ENCODE measurements at places on chromosomes 3 and 15. TPM values are rescaled to one million over a fixed set of nuclear protein-coding genes. Genes with fewer than 3 reads are reported as not detected.

TERC gene
- total RNA-seq, result 23.9 TPM

APOD gene
- total RNA-seq, result 0.23 TPM

PROK2 gene
- not detected for total RNA-seq

SPTBN5 gene
- 0.20 TPM for total RNA-seq

RHOV gene
- 0.07 TPM for total RNA-seq

HACD2 gene
- total RNA-seq, result 24.6 TPM

HDC gene
- total RNA-seq, result not detected

LDHAL6B gene
- not detected for total RNA-seq

SAMD7 gene
- not detected for total RNA-seq

TMEM40 gene
- total RNA-seq, result not detected

SLC12A8 gene
- total RNA-seq, result 13.2 TPM

LRRIQ4 gene
- 0.07 TPM for total RNA-seq

PLA1A gene
- 0.13 TPM for total RNA-seq

THBS1 gene
- 2,745 TPM for total RNA-seq

SKOR1 gene
- 0.17 TPM for total RNA-seq

SLC12A1 gene
- not detected for total RNA-seq

AGBL1 gene
- total RNA-seq, result not detected

B3GALNT1 gene
- total RNA-seq, result 21.2 TPM

RYR3 gene
- total RNA-seq, result 0.07 TPM

REC114 gene
- total RNA-seq, result not detected

COL8A1 gene
- total RNA-seq, result 133 TPM

CSPG4 gene
- 328 TPM for total RNA-seq

PLA2G4D gene
- total RNA-seq, result not detected

CYP8B1 gene
- not detected for total RNA-seq

ANKUB1 gene
- total RNA-seq, result not detected

NRG4 gene
- total RNA-seq, result 0.20 TPM

CD200 gene
- 12.8 TPM for total RNA-seq

IQCF5 gene
- not detected for total RNA-seq

CCDC80 gene
- 1,677 TPM for total RNA-seq

ECE2 gene
- total RNA-seq, result 0.17 TPM

HTR3D gene
- total RNA-seq, result not detected

CCR9 gene
- not detected for total RNA-seq

P2RY13 gene
- total RNA-seq, result not detected

NEK10 gene
- total RNA-seq, result 16.2 TPM

CNTN6 gene
- 0.86 TPM for total RNA-seq

NCEH1 gene
- total RNA-seq, result 22.0 TPM

CD96 gene
- 0.13 TPM for total RNA-seq

PROS1 gene
- total RNA-seq, result 72.8 TPM

VGLL3 gene
- 93.0 TPM for total RNA-seq

CHST14 gene
- total RNA-seq, result 18.4 TPM

ERICH6 gene
- total RNA-seq, result 0.03 TPM

All from smooth muscle cell of the pulmonary artery (primary cell).